ENCODE measurements at places on chromosomes 5 and 9. TPM values are rescaled to one million over a fixed set of nuclear protein-coding genes. Genes with fewer than 3 reads are reported as not detected.

Gene CPLANE1
- total RNA-seq: 17.3 TPM

GRCh38 chr5:176730815-176731475 lies 79.4 kb upstream of the UNC5A start:
- no peaks in the 10 kb centered on the region for H3K4me1 ChIP-seq
- no peaks in the 10 kb centered on the region for H3K27me3 ChIP-seq
- H3K27ac ChIP-seq: no peak overlapping the region
- DNase-seq: no peak
- H3K4me3 ChIP-seq: no peak overlapping the region

DNA sequence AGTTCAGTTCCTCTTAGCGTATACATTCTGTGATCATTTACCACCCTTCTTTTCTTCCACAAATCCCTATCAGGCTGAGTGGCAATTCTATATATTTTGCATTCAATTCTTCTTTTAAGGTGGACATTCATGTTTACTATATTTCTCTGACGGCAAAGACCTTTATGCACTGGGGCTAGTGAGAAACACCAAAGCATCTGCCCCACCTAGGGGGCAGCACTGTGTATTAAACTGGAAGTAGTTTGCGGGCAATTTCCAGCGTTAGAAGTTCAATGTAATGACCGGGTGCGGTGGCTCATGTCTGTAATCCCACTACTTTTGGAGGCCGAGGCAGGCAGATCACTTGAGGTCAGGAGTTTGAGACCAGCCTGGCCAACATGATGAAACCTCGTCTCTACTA lies 27.9 kb upstream of the FBXL7 start:
- H3K4me1 ChIP-seq: no peaks in the 10 kb centered on the region
- H3K36me3 ChIP-seq: no peaks in the 10 kb centered on the region
- H3K27me3 ChIP-seq: no peaks in the 10 kb centered on the region
- H3K27ac ChIP-seq: no peak overlapping the region
- no peak overlapping the region for H3K4me3 ChIP-seq

DNA sequence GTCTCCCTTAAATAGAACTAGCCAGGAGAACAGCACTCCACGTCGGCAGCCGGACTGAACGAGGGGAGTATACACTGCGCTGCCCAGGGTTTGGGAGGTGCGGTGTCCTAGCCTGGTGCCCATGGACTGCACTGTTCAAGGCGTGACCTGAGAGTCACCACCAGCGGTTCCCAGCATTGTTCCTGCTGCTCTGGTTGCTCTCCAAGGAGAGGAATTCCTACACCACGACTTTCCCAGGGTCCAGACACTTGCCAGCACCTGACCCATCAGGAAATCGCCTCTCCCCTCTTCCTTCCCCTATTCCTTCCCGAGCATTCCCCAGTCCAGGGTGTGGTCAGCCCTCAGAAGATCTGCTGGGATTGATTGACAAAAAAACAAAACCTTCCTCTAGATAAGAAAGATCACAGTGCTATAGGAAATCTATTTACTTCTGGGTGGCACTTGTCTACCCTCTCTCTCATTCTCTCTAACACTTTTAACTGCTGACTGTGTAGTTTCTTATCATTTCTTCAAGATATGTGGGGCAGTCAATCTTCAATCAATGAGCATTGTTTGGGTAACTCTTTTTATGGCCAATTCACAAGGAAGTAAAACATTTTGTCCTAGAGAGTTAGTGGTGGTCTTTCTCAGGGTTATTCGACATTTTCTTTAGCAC lies 297.8 kb upstream of the ACTBL2 start:
- H3K4me1 ChIP-seq: peaks cover 28% of the 10 kb centered on the region
- no peak for DNase-seq
- H3K27me3 ChIP-seq: no peaks in the 10 kb centered on the region

DNA sequence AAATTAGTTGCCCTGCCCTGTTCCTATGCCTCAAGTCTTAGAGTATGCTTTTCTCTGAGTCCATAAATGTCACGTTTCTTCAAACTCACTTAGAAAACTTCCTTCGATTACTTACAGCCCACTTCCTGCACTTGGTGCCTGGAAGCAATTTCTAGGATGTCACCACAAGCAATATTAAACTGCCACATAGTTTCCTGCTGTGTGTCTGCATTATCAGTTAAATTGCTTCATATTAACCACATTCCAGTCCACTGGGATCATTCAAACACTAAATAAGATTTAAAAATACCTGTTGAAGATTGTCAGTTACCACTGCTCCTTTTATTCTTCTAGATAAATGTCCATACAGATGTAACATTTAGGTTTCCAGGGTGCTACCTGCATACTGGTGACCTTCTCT lies 4.1 kb downstream of the DENND1A start:
- H3K4me1 ChIP-seq: peaks cover 75% of the 10 kb centered on the region
- no peaks in the 10 kb centered on the region for H3K27me3 ChIP-seq
- no peak for DNase-seq
- no peak overlapping the region for H3K27ac ChIP-seq

- no peak overlapping the region for H3K4me3 ChIP-seq
- H3K36me3 ChIP-seq: no peaks in the 10 kb centered on the region
- DNase-seq: no peak
- H3K27me3 ChIP-seq: no peaks in the 10 kb centered on the region
- no peaks in the 10 kb centered on the region for H3K4me1 ChIP-seq
Measured at GRCh38 chr9:17339156-17339555, 204.3 kb downstream of the CNTLN start.

DNA sequence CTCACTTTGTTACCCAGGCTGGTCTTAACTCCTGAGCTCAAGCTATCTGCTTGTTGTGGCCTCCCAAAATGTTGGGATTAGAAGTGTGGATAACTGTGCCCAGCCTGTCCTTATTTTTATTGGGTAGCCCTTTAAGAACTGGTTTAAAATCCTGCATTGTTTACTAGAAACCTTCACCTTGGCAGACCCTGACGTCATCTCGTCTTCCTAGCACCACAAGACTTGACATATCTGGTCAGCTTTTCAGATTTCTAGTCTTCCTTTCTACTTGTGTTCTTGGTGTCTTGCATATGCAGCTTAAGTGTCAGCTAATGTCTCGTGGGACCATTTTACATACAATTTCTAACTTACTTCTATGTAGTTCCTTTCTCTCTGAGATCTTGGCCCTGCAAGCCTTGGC lies 258.9 kb downstream of the IZUMO3 start:
- H3K4me3 ChIP-seq: no peak overlapping the region
- no peaks in the 10 kb centered on the region for H3K4me1 ChIP-seq
- no peak overlapping the region for H3K27ac ChIP-seq
- no peaks in the 10 kb centered on the region for H3K27me3 ChIP-seq
- no peaks in the 10 kb centered on the region for H3K36me3 ChIP-seq

DNA sequence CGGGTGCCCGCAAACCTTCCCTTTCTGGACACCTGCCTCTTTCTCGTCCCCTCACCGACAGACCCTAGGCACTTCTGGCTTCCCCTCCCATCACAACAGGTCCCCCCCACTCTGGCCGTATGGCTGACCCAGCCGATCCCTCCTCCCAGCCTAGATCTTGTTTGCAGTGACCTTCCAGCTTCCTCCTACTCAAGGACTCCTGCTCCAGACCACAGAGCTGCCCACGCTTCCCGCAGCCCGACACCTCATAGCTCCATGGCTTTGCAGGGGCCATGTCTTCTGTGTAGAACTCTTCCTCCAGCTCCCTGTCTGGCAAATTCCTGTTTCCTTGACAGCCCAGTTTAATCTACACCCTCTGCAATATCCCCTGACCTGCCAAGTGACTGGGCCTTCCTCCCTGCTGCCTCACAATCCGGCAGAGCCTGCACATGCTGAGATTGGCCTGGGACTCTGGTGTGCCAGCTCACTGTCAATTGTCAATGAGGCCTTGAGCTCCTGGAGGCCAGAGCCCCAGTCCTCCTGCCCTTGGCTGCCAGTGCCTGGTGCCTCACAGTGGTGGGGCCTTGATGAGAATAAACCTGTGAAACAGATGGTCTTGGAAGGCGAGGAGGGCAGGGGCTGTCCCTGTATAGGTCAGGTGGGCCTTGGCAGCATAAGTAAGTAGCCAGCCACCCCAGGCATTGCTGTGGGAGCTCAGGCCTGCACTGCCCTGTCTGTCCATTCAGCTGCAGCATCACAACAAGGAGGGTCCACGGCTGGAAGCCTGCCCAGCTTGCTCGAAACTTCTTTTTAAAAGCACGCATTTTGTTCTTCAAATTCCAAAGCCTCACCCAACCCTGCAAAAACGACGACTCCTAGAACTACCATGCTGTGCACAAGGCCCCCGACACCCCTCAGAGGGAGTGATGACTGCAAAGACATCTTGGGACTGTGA lies 50.5 kb downstream of the GADD45G start:
- H3K36me3 ChIP-seq: no peaks in the 10 kb centered on the region
- no peaks in the 10 kb centered on the region for H3K27me3 ChIP-seq
- DNase-seq: no peak
- no peak overlapping the region for H3K4me3 ChIP-seq

- peaks cover 57% of the 10 kb centered on the region for H3K4me1 ChIP-seq
- peaks cover 16% of the 10 kb centered on the region for H3K36me3 ChIP-seq
- no peak overlapping the region for H3K4me3 ChIP-seq
- no peak for DNase-seq
- no peaks in the 10 kb centered on the region for H3K27me3 ChIP-seq
Measured at GRCh38 chr5:69502367-69502766, 9.8 kb downstream of the OCLN start.

GRCh38 chr9:95089257-95090022 lies 228.1 kb downstream of the FANCC start:
- peaks cover 31% of the 10 kb centered on the region for H3K4me1 ChIP-seq
- H3K27ac ChIP-seq: peak overlapping the region; percentile 53
- H3K36me3 ChIP-seq: peaks cover 6% of the 10 kb centered on the region

DNA sequence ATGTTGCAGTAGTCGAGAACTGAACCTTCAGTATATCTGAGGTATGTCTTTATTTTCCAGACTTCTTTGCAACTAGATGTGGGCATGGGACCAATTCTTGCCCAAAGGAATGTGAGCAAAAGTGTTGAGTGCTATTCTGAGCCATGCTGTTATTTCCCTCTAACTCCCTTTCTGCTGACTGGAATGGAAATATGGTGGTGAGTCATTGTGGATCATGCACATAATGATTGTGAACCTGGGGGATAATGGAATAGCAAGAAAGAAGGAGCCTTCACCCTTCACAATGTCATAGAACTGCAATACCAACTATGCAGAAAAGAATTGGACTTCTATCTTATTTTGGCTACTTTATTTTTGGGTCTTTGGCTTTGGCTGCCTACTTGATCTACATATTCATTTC lies 10.3 kb upstream of the DOCK2 start:
- H3K4me3 ChIP-seq: no peak overlapping the region
- DNase-seq: no peak
- H3K36me3 ChIP-seq: no peaks in the 10 kb centered on the region
- H3K27ac ChIP-seq: no peak overlapping the region
- H3K4me1 ChIP-seq: peaks cover 11% of the 10 kb centered on the region
- no peaks in the 10 kb centered on the region for H3K27me3 ChIP-seq

Gene PLAC8L1
- total RNA-seq: not detected

- H3K4me1 ChIP-seq: 0 out of 2 replicates have a peak, but pooled peaks cover 4% of the 10 kb centered on the region
- no peaks in the 10 kb centered on the region for H3K36me3 ChIP-seq
- H3K4me3 ChIP-seq: no peak overlapping the region
- no peak overlapping the region for H3K27ac ChIP-seq
- DNase-seq: no peak
Measured at GRCh38 chr5:100904259-100904861, 1.3 kb upstream of the ST8SIA4 start.

DNA sequence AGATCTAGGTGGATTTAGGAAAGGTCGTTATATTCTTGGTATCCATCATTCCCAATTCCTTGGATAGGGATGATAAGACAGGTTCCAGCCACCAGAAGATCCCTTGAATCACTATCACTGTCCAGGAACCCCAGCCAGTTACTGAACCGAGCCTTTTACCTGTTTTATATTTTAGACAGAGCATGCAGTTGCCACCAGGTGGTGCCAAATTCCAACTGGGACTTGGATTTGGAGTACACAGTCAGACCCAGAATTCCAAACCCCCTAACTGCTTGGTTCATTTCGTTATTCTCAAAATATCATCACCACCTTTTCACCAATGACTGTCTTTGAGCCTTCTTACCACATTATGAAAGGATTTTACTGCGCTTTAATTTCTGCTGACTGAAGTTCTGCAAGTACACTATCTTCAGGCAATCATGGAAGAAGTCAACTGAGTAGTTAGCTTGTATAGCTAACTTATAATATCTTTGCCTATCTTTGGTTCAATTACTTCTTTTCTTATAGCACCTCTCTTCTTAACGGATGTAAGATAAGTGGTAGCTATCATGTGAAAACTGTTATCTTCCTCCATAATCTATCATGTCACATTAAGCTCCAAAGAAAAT lies 191.8 kb downstream of the PRR16 start:
- peak; percentile 62 for DNase-seq
- no peaks in the 10 kb centered on the region for H3K27me3 ChIP-seq

- no peaks in the 10 kb centered on the region for H3K36me3 ChIP-seq
- no peak for DNase-seq
- H3K27ac ChIP-seq: peak overlapping the region; percentile 96
- no peak overlapping the region for H3K4me3 ChIP-seq
- no peaks in the 10 kb centered on the region for H3K27me3 ChIP-seq
Measured at GRCh38 chr9:38436708-38437107, 12.5 kb upstream of the IGFBPL1 start.

DNA sequence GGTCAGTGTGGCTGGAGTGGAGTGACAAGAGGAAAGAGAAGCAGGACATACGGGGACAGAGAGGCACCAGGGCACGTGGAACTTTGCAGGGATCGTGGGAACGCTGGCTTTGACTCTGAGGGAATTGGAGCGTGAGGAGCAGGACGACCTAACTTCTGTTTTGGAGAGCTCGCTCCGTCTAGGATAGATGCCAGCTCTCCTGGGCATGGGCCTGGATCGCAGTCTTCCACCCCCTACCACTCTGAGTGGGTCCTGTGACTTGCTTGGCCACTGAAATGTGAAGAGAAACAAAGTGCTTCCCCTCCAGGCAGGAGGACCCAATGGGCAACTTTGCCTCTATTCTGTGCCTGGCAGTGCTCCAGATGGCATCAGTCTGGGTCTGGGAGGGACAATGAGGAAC lies 8.7 kb upstream of the SH3PXD2B start:
- no peaks in the 10 kb centered on the region for H3K27me3 ChIP-seq
- no peak overlapping the region for H3K27ac ChIP-seq
- no peak overlapping the region for H3K4me3 ChIP-seq
- no peaks in the 10 kb centered on the region for H3K4me1 ChIP-seq

GRCh38 chr9:114004221-114004716 lies 73.8 kb downstream of the AMBP start:
- H3K27ac ChIP-seq: no peak overlapping the region
- H3K36me3 ChIP-seq: no peaks in the 10 kb centered on the region
- H3K4me1 ChIP-seq: no peaks in the 10 kb centered on the region
- no peak for DNase-seq
- no peak overlapping the region for H3K4me3 ChIP-seq
- no peaks in the 10 kb centered on the region for H3K27me3 ChIP-seq

Gene UGT3A1
- not detected for total RNA-seq

GRCh38 chr5:134989266-134989830 lies 21.6 kb downstream of the CATSPER3 start:
- DNase-seq: no peak
- no peaks in the 10 kb centered on the region for H3K4me1 ChIP-seq
- no peaks in the 10 kb centered on the region for H3K36me3 ChIP-seq
- H3K4me3 ChIP-seq: no peak overlapping the region

Gene ZNF608
- total RNA-seq: 24.0 TPM

- no peak overlapping the region for H3K27ac ChIP-seq
- H3K4me1 ChIP-seq: no peaks in the 10 kb centered on the region
- H3K36me3 ChIP-seq: no peaks in the 10 kb centered on the region
- no peaks in the 10 kb centered on the region for H3K27me3 ChIP-seq
Measured at GRCh38 chr5:97635553-97635952, 452.5 kb upstream of the RIOK2 start.
